ENCODE measurements at places on chromosomes 7 and 10.

- no peak for DNase-seq
- H3K4me1 ChIP-seq = no peaks in the 10 kb centered on the region
- no peak overlapping the region for H3K27ac ChIP-seq
- no peaks in the 10 kb centered on the region for H3K27me3 ChIP-seq
Observed at GRCh38 chr7:19491821-19492452, 216.9 kb downstream of the POLR1F start.

GRCh38 chr7:5695727-5696345, 85.6 kb downstream of the RNF216 start:
- DNase-seq = no peak
- no peaks in the 10 kb centered on the region for H3K36me3 ChIP-seq
- no peaks in the 10 kb centered on the region for H3K27me3 ChIP-seq

- H3K4me3 ChIP-seq = no peak overlapping the region
- peaks cover 39% of the 10 kb centered on the region for H3K4me1 ChIP-seq
Observed at GRCh38 chr10:62075912-62076311, 174.4 kb downstream of the ARID5B start.

- no peaks in the 10 kb centered on the region for H3K36me3 ChIP-seq
- no peaks in the 10 kb centered on the region for H3K27me3 ChIP-seq
- H3K27ac ChIP-seq = no peak overlapping the region
- H3K4me1 ChIP-seq = no peaks in the 10 kb centered on the region
- no peak overlapping the region for H3K4me3 ChIP-seq
- no peak for DNase-seq
Observed at GRCh38 chr7:76354981-76355730, 3.6 kb downstream of the YWHAG start.

DNA sequence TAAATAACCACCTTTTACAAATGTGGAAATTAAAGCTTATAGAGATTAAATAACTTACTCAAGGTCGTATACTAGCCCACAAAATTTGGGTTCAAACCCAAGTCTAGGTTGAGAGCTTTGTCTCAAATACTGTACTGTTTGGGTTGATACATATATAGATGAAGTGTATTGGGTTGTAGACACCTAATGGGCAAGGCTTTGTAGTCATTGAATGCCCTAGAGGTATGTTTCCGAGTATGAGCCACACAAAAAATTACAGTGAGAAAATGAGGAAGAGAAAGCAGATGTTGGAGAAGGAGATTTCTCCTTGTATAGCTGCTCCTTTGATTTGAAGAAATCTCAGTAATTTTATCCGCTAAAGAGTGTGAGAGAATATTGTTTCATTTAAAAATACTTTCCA, 60.6 kb downstream of the C1GALT1 start:
- no peak for DNase-seq
- H3K27me3 ChIP-seq = no peaks in the 10 kb centered on the region
- no peaks in the 10 kb centered on the region for H3K4me1 ChIP-seq
- H3K27ac ChIP-seq = no peak overlapping the region
- H3K36me3 ChIP-seq = no peaks in the 10 kb centered on the region

GRCh38 chr7:30086529-30086928, 48.3 kb upstream of the MTURN start:
- H3K27ac ChIP-seq = no peak overlapping the region
- no peaks in the 10 kb centered on the region for H3K27me3 ChIP-seq
- DNase-seq = no peak
- no peaks in the 10 kb centered on the region for H3K4me1 ChIP-seq
- no peaks in the 10 kb centered on the region for H3K36me3 ChIP-seq
